GM12864 (cell line): ENCODE measurements at places on chromosomes 3 and 15.

- DNase-seq, result no peak
These were observed 62.4 kb upstream of the RARB start for GRCh38 chr3:25365636-25366035.

- no peak for DNase-seq
These were observed 132.1 kb downstream of the FEZF2 start for GRCh38 chr3:62241279-62241678.

- no peak for DNase-seq
These were observed 325.4 kb downstream of the FOXP1 start for GRCh38 chr3:71258116-71258515.

DNA sequence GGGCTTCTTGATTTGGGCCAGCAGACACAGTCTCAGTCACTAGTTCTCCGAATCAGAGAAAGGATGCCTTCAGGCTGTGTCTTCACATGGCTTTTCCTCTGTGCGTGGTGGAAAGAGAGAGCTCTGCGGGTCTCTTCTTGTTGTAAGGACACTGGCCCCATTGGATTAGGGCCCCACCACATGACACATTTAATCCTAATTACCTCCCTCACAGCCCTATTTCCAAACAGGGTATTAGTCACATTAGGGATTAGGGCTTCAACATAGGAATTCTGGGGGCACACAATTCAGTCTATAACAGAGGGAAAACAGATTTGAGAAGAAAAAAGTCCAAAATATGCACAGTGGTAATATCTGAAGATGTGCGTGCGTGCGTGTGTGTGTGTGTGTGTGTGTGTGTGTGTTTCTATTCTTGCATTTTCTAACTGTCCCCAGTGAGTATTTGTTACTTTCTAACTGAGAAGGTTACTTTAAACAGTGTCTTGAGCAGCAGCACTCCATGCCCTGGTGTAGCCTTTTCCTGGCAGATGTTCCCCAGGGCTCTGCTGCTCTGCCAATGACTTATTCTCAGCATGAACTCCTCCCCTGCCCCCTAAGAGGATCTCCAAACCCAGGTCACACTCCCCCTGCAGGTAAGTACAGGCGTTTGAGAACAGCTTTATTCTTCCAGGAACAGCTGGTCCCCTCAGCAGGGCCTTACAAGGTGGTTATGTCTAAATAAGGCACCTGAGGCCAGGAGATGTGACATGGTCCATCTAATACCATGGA, 72.9 kb downstream of the RPL39L start:
- peak; percentile 84 for DNase-seq

- DNase-seq, result no peak
These were observed 3.5 kb downstream of the PLXND1 start for GRCh38 chr3:129602730-129603560.

GRCh38 chr3:52310861-52311575, 5.1 kb upstream of the DNAH1 start:
- peak; percentile 43 for DNase-seq

- no peak for DNase-seq
These were observed 292.4 kb upstream of the SGO1 start for GRCh38 chr3:20478436-20478835.

GRCh38 chr15:76150513-76150912, 90.7 kb downstream of the TMEM266 start:
- no peak for DNase-seq

- DNase-seq, result no peak
These were observed 529.7 kb upstream of the IL12A start for GRCh38 chr3:159458982-159459381.

DNA sequence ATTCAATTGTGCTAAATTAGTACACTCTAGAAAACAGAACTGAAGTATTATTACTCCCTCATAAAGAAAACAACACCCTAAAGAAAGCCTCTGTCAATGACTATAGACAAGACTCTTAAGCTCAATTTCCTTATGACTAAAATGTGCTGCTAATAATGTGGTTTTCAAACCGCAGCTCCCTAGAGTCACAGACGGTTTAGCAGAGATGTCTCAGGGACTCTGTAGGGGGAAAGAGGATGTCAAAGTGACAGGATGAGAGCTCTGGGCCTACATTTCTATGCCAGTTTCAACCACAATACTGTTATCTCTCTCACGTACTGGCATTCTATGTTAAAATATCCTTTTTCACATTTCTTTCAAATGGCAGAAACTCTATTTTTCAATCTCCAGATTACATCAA, 37.6 kb upstream of the WDR49 start:
- peak; percentile 71 for DNase-seq

- no peak for DNase-seq
These were observed 81.8 kb downstream of the ALCAM start for GRCh38 chr3:105448338-105448982.

- no peak for DNase-seq
These were observed 114.3 kb downstream of the DIPK2A start for GRCh38 chr3:144085964-144086363.

DNA sequence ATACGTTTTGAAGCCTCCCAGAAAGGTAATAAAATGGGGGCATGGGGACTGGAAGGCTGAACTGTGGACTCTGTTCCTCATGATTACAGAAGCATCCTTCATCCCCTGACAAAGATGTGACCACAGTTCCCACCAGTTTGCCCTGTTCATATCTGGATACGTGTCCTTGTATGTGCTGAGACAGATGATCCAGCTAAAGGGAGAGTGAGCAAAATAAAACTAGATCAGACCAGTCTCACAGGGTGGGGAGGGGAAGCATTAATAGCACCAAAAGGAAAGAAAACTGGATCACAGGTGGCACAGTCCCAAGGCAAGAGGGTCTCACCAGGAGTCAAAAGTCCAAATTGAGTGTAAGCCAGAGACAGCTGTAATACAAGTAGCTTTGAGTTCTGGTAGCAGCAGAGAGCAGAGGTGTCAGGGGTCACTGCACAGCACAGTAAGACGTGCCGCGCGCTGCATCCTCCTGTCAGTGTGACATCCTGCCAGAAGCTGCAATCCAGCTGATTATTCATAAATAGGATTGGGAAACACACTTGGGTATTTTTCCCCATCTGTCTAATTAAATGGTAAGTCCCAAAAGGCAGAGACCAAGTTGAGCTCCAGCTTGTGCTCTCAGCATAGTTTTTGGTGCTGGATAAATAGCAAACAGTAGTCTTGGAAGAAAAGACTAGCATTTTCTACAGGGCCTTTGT, 560.0 kb upstream of the CFAP20DC start:
- DNase-seq, result no peak

- no peak for DNase-seq
These were observed 119.9 kb downstream of the LMLN start for GRCh38 chr3:198079771-198080520.

- no peak for DNase-seq
These were observed 220.5 kb downstream of the FAM43A start for GRCh38 chr3:194906229-194906629.

GRCh38 chr3:50230794-50231125, 5.2 kb upstream of the GNAI2 start:
- no peak for DNase-seq

- no peak for DNase-seq
These were observed 46.2 kb downstream of the CD200 start for GRCh38 chr3:112379020-112379690.

DNA sequence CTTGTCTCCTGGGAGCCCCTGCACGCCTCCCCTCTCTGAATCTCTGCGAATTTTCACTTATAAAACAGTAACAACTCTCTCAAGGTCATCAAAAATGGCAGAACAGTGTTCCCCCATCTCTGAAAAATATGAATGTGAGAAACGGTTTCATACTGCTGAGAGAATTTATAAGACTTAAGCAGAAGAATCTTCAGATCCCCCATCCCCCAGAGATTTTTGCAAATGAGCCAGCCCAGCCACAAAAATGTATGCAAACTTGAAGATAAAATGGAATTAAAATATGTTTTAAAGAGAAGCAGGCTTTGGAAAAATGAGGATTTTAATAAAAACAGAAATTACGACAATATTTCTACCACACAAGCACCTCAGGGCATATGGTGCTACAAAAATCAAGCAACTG, 173.0 kb downstream of the STT3B start:
- no peak for DNase-seq

GRCh38 chr15:66405007-66405406, 18.3 kb downstream of the MAP2K1 start:
- no peak for DNase-seq

- DNase-seq, result no peak
These were observed 11.2 kb upstream of the ALAS1 start for GRCh38 chr3:52186729-52187128.

DNA sequence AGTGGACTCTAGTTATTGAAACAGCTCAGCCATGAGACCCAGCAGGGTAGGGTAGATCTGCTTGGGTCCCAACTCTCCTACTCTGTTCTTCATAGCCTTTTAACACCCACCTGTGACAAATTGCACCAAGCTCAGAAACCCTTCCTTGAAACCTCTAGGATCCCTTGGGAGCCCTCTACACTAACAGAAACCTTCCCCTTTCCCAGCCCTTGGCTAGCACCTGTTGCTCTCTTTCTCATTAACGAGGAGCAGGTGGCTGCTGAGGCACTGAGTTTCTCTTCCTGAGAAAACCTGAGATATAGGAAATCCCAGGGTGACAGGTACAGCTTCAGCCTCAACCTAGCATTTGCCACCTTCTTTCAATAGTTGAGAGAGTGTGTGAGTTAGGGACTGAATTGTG, 88.3 kb upstream of the CLSTN2 start:
- DNase-seq, result no peak

DNA sequence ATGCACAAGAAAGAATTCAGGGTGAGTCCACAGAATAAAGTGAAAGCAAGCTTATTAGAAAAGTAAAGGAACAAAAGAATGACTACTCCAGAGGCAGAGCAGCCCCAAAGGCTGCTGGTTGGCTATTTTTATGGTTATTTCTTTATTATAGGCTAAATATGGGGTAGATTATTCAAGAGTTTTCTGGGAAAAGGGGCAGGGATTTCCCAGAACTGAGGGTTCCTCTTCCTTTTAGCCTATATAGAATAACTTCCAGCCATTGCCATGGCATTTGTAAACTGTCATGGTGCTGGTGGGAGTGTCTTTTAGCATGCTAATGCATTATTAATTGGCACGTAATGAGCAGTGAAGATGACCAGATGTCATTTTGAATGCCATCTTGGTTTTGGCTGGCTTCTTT, 13.6 kb downstream of the GLDN start:
- no peak for DNase-seq

- no peak for DNase-seq
These were observed 57.8 kb downstream of the NCEH1 start for GRCh38 chr3:172653004-172653572.

DNA sequence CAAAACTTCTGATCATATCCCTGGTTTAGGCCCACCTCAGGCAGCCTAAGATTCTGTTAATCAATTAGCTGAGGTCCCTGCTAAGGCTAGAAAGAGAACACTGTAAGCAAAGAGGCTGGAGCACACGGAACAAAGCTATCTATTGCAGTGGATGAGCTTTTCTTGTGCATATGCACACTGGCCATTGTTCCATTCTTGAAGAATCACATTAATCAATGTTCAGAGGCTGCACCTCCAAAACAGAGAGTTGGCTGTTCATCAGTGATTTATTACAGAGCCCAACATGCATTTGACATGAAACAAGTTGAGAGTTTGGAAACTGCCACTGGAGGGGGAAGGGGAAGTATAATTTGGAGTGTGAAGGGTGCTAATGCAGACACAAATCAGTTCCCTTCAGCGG, 873.0 kb downstream of the ROBO1 start:
- no peak for DNase-seq

DNA sequence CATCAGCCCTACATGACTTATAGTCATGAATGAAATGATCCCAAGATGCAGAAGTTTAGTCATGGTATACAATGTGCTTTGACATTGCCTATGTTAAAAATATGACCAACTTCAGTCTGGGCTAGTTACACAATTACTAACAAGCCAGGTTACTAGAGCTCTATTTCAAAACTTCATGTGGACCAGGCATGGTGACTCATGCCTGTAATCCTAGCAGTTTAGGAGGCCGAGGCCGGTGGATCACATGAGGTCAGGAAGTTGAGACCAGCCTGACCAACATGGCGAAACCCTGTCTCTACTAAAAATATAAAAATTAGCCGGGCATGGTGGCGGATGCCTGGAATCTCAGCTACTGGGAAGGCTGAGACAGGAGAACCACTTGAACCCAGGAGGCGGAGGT, 613.0 kb downstream of the CADM2 start:
- DNase-seq, result no peak

DNA sequence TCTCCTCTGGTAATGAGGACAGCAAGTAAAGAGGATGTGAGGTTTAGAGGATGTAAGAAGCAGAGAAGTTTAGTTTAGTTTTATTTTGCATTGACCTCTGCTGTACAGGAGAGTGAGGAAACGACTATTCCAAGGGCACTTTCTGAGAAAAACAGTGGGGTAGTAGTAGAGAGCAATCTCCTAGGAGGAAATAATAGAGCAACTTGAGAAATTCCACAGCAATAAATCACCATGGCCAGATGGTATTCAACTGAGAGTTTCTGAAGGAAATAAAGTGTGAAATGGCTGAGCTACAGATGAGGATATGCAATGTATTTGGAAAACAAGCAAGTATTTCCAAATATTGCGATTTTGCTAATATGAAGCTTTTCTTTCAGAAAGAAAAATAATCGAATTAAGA, 118.9 kb downstream of the DPH6 start:
- DNase-seq, result no peak

GRCh38 chr3:100899440-100900091, 93.7 kb downstream of the ABI3BP start:
- DNase-seq, result no peak

DNA sequence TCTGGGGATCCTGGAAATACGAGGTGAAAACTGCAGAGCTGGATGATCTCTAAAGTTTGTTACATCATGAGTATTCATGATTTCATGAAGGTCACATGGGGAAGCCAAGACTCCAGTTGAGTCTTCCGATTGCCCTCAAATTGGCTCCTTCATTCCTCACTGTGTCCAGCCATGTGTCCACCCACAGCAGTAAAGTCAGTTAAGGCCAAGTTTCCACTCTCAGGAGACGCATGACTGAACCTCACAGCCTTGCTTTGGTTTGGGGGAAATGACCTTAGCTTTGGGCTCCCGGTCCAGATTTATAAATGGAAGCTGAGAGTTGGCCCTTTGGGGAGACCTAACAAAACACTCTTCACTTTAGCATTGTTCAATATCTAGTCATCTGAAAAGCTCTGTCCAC, 289.7 kb upstream of the MCTP2 start:
- no peak for DNase-seq

DNA sequence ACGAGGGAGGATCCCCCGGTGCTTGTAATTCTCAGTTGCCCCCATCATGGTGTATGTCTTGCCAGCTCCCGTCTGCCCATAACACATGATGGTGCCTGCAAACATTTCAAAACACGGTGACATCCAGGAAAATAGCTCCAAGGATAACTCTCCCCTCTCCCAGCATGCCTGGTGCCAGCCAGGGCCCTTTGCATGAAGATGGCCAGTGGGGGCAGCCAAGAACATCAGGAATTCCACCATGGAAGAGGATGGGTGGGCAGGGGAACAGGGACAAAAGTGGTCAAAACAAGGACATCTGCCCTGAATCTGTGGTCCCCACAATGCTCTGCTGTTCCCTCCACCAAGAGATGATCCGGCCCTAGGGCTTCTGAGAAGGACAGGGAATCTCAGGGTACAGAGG, 9.0 kb downstream of the KIF9 start:
- no peak for DNase-seq

- DNase-seq, result no peak
These were observed 40.6 kb downstream of the ARHGEF26 start for GRCh38 chr3:154161806-154162205.

GRCh38 chr3:142095841-142096240, 53.5 kb downstream of the TFDP2 start:
- DNase-seq, result no peak
